ENCODE measurements at places on chromosomes 3 and 15.

DNA sequence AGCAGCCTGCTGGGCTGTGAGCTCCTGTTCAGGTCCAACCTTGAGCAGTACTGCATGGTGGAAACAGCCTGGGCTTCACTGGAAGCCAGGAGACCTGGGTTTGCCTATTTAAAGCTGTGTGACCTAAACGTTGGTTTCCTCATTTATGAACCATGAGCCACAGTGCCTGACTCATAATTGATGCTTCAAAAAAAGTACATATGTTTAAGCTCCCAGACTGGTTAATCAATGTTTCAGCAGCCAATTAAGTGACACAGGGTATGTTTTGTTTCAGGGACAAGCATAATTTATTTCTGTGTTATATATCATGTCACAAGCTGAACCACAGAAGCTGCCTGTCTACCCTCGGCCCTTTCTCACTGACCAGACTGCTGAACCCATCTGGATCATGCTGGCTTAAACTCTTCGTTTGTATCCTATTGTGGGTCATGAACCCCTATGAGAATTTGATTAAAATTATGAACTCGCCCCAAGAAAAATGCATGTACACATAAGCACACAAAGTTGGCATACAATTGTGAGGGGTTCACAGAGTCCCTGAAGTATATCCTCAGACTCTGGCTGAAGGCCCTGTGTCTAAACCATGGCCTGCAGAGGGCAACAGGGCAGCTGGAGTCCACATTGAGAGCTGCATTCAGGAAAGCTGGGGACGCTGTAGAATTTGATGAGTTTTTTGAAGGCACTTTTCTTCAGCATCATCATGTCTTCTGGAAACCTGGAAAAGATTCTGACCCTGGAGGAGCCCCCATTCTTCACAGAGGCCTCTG is 23.7 kb downstream of the HDC start:
- no peak for DNase-seq

DNA sequence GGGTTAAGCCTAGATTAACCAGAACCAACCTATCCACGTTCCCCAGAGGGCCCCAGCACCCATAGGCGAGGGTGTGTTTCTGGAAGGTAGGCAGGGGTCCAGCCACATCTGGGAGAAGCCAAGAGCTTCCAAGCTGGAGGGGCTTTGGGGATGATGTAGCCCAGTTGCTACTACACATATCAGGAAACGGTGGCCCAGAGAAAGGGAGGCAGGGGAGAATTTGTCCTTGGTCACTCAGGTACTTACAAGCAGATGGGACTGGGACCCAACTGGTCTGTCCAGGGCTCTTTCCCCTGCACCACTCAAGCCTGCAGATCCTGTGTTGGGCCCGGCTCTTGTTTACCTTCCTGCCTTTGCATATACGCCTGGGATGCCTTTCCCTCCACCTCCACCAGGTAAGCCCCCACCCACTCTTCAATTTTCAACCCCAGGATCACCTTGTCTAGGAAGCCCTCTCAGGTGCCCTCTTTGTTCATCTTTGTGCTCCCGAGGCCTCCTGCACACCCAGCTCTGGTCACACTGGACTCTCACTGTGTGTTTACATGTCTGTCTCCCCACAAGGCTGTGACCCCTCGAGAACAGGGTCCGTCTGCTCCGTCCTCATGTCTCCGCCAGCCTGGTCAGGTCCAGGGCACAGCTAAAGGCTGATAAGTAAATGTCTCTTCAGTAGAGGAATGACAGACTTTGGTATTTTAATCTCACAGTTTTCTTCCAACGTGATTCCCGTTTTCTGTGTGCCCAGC is 204.4 kb upstream of the LINGO1 start:
- DNase-seq, result no peak

DNA sequence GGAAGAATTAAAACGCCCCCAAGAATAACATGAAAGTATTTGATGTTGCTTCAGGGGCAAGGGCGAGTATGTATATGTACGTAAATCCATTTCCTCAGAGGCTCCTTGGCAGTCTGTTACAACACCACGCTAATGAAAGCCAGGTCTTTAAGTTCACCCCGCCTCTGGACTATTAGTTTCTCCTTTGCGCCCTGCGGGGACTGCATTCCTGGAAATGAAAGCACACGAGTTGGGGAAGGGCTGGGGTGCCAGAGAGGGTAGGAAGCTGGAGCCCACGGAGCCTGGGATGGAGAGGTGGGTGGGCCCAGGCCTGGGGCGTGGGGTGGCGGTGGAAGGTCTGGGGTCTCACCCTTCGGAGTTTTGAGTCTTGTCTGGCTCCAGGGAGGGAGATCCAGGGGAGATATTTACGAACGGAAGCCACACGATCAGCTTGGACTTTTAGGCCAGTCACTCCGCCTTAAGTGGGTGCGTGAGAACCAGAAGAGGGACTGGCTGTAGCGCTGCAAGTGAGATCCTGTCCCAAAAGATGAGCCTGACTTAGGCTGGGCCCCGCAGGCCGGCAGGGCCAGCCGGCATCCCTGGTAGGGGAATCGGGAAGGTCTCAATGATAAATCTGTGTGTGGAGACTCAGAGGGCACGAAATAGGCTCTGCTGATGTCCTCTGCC is 1.6 kb upstream of the PLCL2 start:
- DNase-seq, result no peak

DNA sequence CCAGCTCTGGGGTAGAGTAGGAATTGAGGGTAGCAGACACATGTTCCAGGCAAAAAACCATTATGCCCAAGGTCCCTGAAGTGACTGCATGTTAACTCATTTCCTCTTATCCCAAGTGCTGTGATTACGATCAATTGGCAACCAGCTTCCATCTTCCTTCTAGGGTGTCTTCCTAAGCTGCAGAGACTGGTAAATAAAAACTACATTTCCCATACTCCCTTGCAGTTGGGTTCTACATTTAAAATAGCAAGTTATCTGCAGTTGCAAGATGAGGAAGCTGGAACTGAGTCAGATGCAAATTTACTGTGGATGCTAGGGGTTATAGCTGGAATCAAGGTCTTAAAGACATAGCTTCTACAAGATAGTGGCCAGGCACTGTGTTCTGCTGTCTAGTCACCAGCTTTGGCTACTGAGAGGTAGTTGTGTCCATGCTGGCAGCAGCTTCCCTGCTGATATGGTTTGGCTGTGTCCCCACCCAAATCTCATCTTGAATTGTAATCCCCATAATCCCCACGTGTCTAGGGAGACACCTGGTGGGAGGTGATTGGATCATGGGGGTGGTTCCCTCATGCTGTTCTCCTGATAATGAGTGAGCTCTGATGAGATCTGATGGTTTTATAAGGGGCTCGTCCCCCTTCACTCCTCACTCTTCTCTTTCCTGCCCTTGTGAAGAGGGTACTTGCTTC is 51.3 kb upstream of the FBN1 start:
- DNase-seq, result no peak

DNA sequence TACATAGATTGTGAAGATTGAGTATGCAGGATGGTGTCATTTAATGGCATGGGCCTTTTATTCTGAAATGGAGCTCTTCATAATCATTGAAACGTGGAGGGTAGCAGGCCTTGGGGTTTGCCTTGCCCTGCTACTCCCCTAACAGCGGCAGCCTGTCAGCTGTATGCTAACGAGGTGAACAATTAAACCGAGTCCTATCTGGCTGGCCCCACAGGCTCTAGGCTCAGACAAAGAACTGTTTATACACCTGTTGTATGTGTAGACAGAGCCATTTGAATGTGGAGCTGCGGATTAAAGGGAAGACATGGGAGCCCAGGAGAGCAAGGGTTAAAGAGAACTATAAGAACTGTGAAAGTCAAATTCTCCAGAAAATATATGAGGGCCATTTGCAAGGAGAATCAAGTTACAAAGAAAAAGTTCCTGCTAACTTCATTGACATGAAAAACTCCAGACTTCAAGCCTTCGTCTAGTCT is 116.7 kb upstream of the CGNL1 start:
- no peak for DNase-seq

GRCh38 chr3:160105907-160106584 is 117.4 kb downstream of the IL12A start:
- DNase-seq, result no peak

DNA sequence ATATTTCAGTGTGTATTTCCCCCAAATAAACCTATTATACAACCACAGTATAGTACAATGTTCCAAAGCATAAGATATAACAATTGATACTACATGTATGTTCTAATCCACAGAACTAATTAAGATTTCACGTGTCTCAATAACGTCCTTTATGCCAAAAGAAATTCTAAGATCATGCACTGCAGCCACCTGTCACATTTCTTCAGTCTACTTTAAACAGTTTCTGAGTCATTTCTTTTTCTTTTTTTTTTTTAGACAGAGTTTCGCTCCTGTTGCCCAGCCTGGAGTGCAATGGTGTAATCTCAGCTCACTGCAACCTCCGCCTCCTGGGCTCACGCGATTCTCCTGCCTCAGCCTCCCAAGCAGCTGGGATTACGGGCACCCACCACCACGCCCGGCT is 190.2 kb downstream of the STAG1 start:
- DNase-seq, result no peak

DNA sequence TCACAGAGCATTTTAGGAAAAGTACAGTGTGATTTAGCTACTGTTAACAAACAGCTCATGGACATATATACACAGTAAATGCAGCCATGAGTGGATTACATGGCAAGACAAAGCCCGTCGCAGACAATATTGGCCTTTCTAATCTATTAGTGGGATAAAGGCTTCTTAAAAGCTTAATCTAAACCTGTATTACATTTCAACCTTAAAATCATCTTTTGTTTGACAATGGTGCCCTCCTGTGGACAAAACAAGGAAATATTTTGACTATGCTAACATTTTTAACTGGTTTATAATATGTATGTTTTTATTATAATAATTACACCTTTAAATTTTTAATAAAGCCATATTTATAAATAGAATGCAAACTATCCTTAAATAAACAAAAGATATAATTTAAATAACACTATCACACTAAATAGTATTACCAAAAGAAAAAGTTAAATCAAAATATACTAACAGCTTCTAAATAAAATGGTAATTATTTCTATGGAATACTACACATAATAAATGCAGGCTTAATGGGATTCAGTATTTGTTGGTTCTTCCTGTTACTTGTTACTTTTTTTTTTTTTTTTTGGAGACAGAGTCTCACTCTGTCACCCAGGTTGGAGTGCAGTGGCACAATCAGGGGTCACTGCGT is 38.6 kb downstream of the TAFA4 start:
- no peak for DNase-seq

- DNase-seq, result no peak
Measured at GRCh38 chr3:186425788-186426730, 64.0 kb upstream of the DGKG start.

All from activated naive CD4-positive, alpha-beta T cell (primary cell).